ENCODE measurements at places on chromosomes 6 and 20.
A peak's percentile ranks its signal among the peaks of the same experiment; 100 is the strongest.

- no peak for DNase-seq
Measured at GRCh38 chr20:41017448-41018042, 11.1 kb upstream of the TOP1 start.

DNA sequence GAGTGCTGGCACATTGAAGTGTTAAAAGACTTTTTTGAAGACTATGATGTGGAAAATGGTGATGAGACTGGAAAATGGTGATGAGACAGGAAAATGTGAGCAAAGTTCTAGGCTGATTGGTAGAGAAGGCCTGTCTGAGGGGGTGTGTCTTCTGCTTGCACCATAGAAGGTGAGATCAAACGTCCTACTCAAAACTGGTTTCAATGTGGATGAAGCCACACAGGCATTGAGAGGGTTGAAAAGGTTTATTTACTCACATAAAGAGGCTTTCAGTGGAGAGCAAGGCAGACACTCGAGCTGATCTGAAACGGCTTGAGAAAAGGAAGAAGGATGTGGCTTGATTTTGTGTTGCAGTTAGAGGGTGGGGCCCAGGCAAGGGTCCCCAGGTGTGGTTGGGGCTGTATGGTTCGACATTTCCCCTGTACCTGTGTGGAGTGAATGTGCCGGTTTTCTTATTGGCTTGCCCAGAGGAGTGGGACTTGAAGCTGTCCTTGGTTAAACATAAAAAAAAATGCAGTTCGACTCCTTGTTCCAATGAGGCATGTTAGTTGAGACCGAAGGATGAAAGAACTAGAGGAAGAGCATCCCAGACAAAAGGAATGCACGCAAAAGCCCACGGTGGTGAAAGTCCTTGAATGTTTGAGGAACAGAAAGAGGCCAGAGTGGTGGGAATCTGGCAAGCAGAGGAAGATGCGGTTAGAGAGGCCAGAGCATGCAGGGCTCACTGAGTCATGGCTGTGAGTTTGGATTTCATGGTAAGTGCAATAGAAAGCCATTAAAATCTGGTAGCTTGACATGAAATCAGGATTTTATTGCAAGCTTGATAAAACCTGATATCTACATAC, 172.3 kb downstream of the EPM2A start:
- no peak for DNase-seq

DNA sequence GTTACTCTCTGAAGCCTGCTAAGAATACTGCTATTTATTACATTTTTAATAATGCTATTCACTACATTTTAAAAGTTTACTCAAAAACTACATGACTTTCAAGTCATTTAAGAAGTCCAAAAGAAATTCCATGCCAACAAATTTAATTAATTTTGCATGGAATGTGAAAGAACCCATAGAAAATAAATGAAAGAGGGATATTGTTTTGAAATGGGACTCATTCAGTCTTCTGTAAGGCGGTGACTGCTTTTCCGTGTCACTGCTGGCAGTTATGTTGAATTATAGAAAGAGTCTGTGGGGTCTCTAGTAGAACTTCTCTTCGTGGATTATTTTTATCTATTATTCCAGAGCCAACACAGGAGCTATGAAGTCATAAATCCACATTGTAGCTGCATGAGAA, 211.2 kb downstream of the LAMA2 start:
- no peak for DNase-seq

- no peak for DNase-seq
Measured at GRCh38 chr6:105121981-105122380, 57.8 kb downstream of the POPDC3 start.

- DNase-seq, result no peak
Measured at GRCh38 chr6:84738996-84739865, 25.2 kb downstream of the TBX18 start.

DNA sequence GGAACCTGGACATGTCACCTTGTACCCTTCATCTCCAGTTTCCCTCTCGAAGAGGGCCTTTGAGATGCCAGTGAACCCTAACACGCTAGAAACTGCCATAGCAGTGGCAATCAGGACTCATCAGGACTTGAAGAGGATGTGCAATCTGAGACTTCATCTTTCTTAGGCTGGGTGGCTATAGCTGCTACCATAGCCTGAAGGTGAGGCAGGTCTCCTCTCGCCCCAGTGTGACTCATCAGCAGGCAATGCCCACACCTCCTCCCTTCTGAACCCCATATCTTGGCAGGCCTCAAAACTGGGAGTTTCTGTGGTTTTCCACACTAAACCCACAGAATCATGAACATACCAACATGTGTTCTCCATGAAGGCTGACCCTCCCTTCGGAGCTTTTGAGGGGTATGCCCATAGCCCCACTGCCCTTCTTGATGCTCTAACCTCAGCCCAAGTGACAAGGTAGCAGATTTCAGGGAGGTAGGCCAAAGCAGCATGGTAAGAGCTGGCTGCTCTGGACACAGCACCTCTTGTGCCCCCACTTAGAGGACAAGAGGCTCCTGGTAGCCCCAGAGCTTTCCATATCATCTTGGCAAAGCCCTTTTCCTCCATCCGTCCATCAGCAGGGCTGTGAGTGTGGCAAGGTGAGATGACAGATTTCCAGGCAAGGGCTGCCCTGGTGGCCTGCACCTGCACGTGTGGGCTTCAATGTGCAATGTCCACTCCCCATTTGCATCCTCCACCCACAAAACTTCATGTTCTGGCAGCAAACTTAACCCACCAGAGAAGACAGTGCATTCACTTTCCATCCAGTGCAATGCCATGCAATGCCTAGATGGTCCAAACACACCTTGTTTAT, 2.6 kb downstream of the BLCAP start:
- DNase-seq, result peak; percentile 12

GRCh38 chr6:142906945-142907470, 38.0 kb downstream of the HIVEP2 start:
- no peak for DNase-seq

GRCh38 chr6:138017166-138017757, 90.0 kb downstream of the PERP start:
- no peak for DNase-seq

DNA sequence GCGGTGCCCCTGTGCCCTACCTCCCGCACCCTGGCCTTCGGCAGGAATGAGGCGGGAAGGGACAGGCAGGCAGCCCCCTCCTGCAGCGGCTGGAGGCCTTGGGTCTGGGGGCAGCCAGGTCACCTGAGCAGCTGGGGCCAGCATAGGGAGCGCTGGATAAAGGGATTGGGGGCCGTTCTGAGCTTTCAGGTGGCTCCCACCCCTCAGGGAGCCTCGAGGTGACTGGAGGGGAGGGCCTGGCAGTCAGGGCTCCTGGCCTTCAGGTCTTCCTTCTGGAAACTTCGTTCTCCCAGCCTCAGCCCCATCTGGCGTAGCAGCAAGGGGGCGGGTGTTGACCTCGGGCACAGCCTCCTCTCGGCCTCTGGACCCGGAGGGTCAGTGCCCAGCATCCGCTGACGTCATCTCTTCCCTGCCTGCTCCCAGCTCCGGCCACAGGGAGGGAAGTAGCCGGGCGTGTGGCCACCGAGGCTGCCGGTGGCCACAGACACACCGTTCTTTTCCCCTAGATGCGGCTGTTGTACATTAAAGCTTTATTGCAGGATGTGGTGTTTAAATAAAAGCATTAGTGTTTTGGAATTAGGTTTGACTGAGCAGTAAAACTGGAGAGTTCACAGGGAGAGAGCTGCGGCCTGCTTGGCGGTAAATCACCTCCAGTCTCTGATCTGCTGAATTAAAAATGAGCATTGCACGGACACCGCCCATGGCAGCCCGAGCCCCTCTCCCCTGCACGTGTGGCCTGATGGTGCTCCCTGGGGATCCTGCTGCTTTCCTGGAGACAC, 80.0 kb upstream of the GATA5 start:
- DNase-seq, result no peak

DNA sequence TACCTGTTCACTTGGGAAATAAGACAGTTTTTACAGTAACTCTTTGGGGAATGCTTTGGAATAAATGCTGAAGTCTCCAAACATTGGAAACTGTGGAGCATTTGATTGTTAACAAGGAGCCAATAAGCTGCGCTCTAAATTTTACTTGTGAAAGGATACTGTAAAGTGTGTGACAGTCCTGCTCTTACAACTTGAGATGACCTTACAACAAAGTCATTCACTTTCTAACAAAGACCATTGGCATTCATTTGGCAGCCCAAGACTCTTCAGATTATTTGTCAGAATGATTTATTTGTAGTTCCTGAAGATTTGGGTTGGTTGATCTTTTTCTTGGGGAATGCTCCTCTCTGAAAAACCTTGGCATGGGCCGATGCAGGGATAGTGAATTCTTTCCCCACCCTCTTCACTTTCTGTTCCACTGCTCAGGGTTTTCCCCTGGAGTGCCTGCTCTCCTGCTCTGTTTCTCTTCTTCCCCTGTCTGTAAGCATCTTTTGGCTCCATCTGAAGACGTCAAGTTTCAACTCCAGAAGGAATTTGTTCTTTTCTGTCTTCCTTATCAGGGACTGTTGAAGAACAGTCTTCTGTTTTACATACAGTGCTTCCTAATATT, 116.4 kb downstream of the AKAP7 start:
- no peak for DNase-seq

DNA sequence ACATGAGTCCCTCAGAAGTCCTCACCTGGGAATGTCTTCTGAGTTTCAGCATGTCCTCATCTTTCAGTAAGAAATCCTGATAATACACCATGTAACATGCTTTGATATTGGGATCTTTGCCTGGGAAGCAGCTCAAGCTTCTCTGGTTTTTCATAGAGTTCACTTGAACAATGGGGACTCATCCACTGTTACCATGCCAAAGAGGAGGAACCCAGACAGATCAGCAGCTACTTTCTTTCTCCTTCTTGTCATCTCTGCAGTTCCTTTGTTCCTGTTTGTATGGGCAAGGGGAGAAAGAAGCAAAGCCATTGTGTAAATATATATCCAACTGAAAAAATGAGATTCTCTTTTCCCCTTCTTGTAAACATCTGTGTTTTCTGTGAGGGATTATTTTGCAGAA, 450.6 kb upstream of the HS3ST5 start:
- no peak for DNase-seq
